Frontal cortex (tissue), 4 donors: ENCODE measurements at places on chromosomes 6 and 20.

GRCh38 chr6:138719744-138720143 lies 53.8 kb upstream of the CCDC28A start:
- no peak for DNase-seq

- DNase-seq, result no peak
These were observed 360.5 kb downstream of the KIF16B start for GRCh38 chr20:16212790-16213189.

DNA sequence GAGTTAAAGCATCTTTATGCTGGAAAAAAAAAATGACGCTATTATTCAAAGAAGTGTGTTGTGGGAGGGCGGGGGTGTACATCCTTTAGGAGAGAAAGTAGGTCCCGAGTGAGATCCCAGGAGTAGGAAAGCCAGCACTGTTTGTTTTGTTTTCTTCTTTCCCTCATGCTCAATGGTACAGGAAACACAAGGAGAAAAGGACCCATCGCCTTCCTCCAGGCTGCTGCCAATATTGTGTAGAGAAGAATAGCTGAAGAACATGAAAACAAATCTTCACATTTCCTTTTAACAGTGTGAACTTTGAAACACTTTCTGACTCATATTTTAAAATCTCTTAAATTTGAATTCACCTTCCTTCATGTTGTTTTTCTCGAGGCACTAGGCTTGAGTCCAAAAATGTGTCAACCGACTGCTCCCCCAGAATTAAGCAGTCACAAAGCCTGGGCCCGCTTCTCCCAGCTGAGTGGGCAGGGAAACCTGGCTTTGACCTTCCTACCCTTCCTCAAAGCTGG lies 22.3 kb downstream of the PPP1R16B start:
- no peak for DNase-seq

GRCh38 chr6:155980768-155981079 lies 525.1 kb upstream of the NOX3 start:
- DNase-seq, result no peak

DNA sequence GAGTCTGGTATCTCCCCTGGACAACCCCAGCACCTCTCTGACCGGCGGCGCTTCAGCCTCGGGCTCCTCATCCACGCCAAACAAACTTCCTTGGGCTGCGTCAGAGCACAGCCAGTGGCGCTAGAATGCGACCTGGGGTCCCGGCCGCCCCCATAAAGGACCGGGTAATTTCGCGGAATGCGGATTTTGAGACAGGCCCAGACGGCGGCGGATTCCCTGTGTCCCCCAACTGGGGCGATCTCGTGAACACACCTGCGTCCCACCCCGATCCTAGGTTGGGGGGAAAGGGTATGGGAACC lies 1.6 kb downstream of the FOXP4 start:
- DNase-seq, result no peak

GRCh38 chr6:148830614-148831013 lies 83.8 kb downstream of the UST start:
- no peak for DNase-seq

DNA sequence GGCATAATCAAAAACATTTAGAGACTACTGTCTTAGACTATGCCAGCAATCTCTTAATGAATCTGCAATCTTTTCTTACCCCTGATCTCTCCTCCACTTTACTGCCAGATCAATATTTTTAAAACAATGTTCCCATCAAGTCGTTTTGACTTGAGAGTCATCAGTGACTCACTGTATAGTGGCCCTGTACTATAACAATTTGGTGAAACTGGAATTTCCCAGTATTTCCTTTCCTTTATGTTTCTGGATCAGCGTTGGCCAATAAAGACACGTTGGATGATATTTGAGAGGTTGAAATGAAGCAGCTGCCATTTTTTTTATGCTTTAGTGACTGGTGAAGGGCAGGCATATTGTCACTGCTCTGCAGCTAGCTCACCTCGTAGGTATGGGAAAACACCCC lies 10.1 kb upstream of the SMIM13 start:
- DNase-seq, result no peak

GRCh38 chr6:47852727-47853126 lies 70.9 kb downstream of the OPN5 start:
- DNase-seq, result no peak

- DNase-seq, result no peak
These were observed 19.7 kb downstream of the RBL1 start for GRCh38 chr20:37075932-37076685.

GRCh38 chr6:7016226-7016625 lies 91.5 kb upstream of the RREB1 start:
- no peak for DNase-seq
